ENCODE measurements at places on chromosomes 11 and 22.
A peak's percentile ranks its signal among the peaks of the same experiment; 100 is the strongest.

GRCh38 chr11:101327908-101328307 lies 198.3 kb upstream of the PGR start:
- DNase-seq: no peak

- peak; percentile 19 for DNase-seq
These were observed 22.1 kb upstream of the RRAS2 start for GRCh38 chr11:14380947-14381561.

- DNase-seq: no peak
These were observed 302.6 kb upstream of the FAT3 start for GRCh38 chr11:91921974-91922373.

GRCh38 chr11:110712659-110713448 lies 617 bp upstream of the ARHGAP20 start:
- no peak for DNase-seq

DNA sequence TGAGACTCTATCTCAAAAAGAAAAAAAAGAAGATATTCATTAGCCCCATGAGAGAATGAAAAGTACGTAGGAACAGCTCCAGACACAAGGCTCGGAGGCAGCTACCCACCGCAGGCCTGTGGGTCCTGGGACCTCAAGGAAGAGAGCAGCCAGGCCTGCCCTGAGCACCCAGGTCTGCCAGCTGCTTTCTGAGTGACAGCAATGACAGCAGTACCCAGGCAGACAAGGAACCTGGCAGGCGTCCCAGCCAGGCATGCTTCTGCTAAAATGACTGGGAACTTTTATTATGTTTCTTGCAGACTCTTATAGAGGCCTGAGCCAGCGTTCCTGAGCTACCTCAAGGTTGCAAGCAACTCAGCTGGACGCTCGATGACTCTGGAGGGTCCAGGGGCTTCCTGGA lies 31.6 kb downstream of the CPT1A start:
- DNase-seq: no peak

GRCh38 chr11:105720096-105720495 lies 110.2 kb downstream of the GRIA4 start:
- DNase-seq: no peak

- DNase-seq: no peak
These were observed 416.3 kb downstream of the AASDHPPT start for GRCh38 chr11:106493751-106494150.

DNA sequence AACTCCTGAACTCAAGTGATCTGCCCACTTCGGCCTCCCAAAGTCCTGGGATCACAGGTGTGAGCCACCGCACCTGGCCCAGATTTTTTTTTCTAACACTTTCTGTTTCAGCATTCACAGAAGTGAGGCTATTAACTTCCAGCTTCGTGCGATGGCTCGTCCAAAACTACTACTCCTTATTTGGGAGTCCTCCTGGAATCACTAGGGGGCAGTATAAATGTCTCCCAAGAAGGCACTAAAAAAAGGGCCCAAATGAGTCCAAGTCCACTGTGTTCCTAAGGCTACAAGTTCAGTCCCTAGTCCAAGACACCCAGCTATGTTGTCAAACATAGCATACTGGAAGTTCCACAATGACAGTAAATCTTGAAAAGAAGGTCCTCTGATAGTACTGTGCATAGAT lies 63.2 kb upstream of the BIRC3 start:
- no peak for DNase-seq

DNA sequence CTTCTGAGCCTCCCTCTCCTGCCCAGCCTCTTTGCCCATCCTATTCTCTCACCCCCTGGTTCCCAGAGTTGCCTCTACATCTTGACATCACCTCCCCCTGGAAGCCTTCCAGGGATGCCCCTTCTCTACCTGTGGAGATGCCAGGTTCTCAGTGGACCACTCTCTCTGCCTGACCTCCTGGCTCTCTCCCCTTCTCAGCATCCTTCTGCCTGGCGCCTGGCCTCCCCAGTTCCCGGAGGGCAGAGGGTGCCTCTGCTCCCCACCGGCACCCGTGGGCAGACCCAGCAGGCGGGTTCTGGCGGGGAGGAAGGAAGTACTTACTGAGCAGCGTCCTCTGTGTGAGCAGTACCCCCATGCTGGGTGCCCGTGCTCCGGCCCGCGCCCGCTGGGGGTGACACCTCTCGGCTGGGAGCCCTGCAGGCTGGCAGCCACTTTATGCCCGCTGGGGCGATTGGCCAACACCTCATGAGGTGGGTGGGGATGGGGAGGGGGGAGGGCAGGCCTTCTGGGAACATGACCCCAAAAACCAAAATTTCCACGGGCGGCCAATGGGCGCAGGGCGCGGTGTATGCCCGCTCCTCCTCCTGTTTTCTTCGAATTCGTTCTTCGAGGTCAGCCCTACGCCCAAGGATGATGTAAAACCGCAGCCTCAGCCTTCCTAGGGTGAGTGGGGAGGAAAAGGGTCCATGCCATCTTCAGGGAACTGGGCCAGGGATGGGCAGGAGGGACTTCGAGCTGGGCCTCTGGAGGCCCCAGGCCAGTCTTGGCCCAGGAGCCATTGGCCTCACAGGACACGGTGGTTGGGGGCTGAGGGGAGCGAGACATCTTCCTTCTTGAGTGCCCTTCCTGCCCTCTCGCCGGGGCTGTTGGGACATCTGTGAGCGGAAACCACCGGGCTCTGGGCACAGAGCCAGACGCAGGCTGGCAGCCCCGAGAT lies at the start of gene OSM:
Gene OSM, minus strand, starts transcription at position 407 of the 937 bp plus-strand sequence. Its CDS starts 52 bp downstream, at position 355.
- no peak for DNase-seq

- DNase-seq: no peak
These were observed 16.5 kb downstream of the SLC22A12 start for GRCh38 chr11:64607381-64607985.

GRCh38 chr22:19055801-19056200 lies 66.4 kb downstream of the DGCR2 start:
- DNase-seq: no peak

GRCh38 chr11:67213178-67213621 lies 53.1 kb upstream of the GRK2 start:
- no peak for DNase-seq

GRCh38 chr11:83661491-83662350 lies 375.6 kb upstream of the CCDC90B start:
- DNase-seq: no peak

- DNase-seq: no peak
These were observed 1374.2 kb downstream of the FAM181B start for GRCh38 chr11:81359476-81359875.

GRCh38 chr11:73249304-73249703 lies 22.8 kb upstream of the P2RY6 start:
- no peak for DNase-seq

GRCh38 chr11:66979336-66979980 lies 4.4 kb downstream of the C11orf86 start:
- DNase-seq: no peak

DNA sequence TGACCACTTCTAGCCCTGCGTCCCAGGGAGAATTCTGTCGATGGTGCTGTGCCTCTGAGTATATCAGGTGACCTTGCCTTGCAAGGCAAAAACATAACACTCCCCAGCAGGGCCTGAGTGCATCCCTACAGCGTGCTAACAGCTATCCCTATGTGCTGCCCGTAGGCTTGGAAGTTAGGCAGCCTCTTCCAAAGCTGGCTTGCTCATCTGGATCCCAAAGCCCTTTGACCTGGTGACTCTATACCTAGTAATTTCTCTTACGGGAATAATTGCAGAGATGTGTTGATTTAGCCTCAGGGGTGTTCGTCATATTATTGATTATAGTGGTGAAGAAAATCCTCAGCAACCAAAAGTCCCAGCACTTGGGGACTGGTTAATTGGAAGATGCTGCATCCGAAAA lies 32.6 kb upstream of the CRYBB3 start:
- no peak for DNase-seq

DNA sequence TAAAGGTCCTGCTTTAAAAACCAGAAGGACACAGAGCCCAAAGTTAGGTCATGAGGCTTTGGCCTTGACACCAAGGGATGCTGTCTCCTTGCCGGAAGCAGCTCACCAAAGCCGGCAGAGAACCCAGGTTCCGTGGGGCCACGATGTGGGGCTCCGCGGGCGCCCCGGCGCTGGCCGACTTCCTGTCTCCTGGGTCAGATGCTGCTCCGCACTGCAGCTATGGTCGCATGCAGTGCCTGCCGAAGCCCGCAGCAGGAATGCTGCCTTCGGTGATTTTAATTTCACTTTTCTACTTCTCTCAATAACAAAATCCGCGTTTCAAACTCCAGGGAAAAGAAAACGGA lies 454 bp upstream of the OTUB1 start:
- peak; percentile 47 for DNase-seq

- no peak for DNase-seq
These were observed 294.1 kb upstream of the MTNR1B start for GRCh38 chr11:92675303-92675702.

DNA sequence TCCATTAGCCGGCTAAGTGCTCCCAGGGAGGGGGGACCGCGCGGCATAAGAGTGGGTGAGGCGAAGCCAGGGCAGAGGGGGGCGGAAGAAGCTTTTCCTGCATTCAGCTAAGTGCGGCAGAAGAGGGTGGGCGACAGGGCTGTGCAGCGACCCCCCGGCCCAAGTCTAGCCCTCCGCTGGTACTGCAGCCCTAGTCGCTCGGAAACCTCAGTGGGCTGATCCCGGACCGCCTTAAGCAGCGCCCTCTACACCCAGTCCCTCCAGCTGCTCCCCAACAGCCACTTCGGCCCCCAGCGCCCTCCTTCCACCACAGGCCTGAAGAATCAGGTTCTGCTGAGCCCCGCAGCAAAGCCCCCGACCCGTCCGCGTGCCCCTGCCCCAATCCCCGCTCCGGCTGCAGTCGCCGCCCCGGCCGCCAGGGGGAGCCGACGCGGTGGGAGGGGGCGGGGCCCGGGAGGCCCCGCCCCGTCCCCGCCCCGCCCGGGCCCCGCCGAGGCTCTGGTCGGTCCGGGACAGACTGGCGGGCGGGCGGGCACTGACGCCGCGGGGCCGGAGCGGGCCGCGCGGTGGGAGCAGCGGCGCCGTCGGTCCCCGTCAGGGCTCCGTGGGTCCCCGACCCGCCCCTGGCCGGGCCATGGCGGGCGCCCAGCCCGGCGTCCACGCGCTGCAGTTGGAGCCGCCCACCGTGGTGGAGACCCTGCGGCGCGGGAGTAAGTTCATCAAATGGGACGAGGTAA lies at the start of gene PLCB3:
Gene PLCB3, plus strand, starts transcription at position 515 of the 737 bp plus-strand sequence. Its CDS starts 120 bp downstream, at position 635.
- peak; percentile 41 for DNase-seq

GRCh38 chr22:24133187-24133965 lies 47.9 kb upstream of the SUSD2 start:
- no peak for DNase-seq

DNA sequence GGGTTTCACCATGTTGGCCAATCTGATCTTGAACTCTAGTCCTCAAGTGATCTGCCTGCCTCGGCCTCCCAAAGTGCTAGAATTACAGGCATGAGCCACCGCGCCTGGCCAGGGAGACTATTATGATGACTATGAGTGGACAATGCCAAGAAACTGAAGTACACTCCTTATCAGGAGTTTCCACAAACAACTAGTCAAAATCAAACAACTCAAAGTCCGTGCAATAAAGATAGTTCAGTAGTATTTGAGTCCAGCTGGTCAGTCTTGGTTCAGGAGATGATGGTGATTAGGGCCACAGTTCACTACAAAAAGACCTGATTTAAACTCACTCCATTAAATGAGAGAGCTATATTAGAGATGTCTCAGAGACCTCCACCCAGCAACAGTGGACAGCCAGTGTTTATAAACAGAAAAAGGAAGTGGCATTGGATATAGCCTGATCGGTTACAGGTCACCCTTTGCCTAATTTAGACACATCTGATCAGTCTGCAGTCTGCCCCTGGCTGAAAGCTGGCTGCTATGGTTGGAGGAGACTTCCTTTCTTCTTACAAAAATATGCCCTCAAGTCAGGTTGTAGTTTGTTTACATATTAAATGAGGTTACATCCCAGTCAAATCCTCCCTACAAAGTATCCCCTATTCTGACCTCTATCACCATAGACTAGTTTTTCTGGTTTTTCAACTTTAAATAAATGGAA lies 17.0 kb downstream of the CD3E start:
- DNase-seq: no peak

DNA sequence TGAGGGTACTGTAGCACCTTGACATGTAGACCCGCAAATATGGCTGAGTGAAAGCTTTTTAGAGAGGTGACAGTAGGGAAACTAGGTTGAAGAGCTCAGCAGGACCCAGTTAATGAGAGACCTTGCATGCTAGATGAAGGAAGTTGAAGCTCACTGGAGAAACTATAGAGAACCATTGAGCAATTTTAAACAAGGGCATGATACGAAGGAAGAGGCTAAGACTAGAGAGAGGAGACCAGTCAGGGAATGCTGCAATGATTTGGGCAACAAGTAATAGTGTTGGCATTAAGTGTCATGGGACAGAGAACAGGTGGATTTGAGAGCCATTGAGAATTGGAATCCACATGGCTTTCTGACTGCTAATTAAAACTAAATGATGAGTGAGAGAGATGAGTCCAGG lies 4.1 kb downstream of the OLFML1 start:
- no peak for DNase-seq

DNA sequence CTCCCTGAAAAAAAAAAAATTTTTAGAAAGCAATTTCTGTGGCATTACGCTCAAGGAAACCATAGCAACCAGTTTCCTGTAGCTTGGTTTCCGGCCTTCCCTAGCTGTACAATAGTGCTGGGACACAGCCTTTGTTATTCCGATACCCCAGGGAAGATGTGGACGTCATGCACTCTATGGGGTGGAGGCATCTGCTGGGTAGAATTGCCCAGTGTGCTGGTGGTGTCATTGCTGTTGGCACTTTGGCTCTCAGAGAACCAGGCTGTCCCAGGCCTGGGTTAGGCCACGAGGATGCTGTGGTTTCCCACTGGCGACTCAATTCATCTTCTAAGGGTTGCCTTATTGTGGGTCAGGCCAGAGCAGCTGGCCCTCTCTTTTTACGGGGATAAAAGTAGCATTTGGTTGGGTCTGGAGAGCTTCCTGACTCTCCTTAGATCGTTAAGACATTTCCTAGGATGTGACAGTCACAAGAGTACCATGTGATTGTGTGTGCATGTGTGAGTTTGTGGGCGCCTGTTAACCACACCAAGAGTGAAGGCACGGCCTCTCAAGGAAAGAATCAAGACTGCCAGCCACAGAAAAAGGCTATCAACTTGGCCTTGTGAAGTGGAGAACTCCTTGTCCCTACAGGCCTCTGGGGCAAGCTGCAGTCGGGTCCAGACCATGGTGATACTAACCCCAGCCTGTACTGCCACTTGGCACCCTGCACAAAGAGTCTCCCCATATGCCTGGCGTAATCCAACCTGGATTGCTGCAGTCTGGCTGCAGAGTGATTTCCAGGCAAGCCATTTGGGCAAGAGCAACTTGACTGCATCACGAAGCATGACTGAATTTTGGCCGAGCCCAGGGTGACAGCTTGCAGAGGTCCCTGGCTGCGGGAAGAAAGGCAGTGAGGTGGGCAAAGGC lies 35.9 kb upstream of the NAV2 start:
- no peak for DNase-seq

DNA sequence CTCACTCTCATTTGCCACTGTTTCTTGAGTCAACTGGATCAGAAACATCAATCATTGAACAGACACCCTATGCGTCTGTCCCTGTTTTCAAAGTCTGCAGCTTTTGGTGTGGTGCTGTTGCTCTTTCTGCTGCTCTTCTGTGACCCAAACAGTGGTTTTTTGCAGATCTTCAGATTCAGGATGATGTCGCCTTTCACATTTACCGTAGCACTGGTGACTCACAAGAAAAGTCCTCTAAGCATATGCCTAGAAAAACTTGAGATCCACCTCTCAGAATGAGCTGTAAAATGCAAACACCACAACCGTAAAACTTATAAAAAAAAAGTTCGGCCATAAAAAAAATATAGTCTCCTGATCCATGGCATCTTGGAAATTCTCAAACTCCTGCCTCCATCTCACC lies 400.4 kb downstream of the NTM start:
- no peak for DNase-seq
